CD4-positive, alpha-beta T cell treated with Interleukin-4 for 4 hours (primary cell): ENCODE measurements at places on chromosomes 11 and 22.

- no peak for DNase-seq
Measured at GRCh38 chr11:38582151-38582550, 1984.1 kb upstream of the RAG2 start.

- DNase-seq = no peak
Measured at GRCh38 chr11:70650075-70650909, 252.0 kb downstream of the CTTN start.

DNA sequence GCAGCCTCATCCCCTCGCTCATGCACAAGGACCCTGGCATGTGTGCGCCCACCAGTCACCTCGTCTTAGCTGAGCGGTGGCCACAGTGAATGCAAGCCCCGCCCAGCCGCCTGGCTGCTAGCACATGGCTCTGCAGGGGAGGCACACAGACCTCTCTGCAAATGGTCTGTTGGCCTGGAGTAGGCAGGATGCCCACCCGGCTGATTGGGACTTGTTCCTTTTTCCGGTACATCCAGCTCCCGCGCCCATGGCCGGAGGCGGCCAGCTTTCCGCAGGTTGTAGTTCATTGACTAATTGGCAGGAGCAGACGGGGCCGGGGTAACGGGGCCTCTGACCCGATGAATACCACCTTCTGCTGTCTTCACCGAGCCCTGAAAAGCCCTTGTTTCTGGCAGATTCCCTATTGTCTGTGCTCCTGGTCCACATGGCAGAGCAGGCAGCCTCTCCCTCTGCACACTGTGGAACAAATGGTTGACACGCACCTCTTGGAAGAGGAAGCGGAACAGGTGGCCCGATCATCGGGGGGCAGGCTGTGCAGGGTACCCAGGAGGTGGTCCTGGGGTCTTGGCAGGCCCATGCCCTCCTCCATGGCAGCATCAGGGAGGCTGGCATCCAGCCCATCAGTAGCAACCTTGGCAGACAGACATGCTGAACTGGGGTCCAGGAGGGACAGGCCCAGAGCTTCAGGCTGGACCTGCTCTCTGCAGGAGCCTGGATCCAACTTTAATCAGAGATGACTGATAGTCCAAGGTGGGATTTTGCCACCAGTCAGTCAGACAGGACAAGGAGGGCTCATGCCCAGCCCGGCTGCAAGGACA lies 1512.0 kb downstream of the BRD1 start:
- DNase-seq = no peak

DNA sequence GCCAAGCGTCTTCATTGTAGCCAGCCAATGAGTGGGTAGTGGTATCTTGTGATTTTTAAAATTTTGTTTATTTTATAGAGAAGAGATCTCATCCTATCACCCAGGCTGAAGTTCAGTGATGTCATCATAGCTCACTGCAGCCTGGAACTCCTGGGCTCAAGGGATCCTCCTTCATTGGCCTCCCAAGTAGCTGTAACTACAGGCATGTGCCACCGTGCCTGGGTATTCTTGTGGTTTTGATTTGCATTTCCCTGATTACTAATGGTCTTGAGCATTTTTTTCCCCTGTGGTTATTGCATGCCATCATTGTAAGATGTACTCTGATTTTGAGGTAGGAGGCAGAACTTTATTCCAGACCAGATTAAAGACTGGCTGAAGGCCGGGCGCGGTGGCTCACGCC lies 2.4 kb upstream of the DENND6B start:
- no peak for DNase-seq

DNA sequence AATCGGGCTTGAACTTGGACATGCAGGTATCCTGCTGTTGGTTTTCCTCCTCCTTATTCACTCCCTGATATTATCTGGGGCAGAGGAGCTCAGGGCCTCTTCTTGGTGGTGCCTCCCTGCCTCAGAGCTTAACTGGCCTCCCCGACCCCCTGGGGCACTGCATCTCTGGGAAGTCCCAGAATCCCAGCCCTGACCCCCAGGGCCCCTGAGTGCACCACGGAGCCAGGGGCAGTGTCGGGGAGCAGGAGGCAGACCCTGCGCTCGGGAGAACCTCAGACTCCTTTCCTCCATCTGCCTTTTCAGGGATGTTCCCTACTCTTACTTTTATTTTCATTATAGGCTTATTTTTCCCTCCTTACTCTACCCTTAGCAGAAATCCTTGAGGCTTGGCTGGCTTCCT lies 537.0 kb downstream of the BRD1 start:
- DNase-seq = no peak

DNA sequence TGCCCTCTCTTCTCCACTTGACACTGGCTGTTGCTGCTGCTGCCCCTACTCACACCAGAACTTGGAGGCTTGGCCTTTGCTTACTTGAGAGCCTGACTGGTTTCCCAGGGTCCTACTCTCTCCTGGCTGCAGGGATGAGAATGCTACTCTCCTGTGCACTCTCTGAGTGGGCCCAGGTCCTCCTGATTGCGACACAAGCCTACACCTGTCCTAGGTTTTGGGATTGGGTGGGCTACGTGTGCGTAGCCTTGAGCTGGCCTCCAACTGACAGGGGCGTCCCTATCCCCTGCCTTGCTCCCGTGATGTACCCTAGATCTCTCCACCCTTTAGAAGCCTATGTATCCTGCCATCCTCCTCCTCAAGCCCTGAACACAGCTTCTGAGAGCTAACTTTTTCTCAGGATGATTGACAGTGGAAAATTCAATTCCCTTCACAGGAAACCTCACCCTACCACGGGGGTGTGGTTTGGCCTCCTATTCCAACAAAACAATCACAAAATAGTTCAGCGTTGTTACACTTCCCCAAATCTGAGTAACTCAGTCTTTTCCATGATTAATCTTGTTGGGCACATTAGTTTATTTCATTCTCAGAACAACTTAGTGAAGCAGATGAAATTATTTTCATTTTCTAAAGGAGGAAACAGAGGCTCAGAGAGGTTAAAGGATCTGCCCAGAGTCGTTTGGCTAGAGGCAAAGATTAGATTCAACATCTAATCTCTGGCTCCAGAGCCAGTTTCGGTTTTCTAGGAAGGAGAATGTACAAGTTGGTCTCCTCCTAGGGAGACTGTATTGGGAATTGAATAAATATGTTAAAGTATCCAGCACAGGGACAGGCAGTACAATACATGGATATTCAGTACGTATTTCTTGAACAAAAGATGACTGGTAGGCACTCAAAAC lies 17.6 kb upstream of the AMOTL1 start:
- no peak for DNase-seq

GRCh38 chr11:74980634-74981033 lies 8.1 kb upstream of the NEU3 start:
- no peak for DNase-seq

GRCh38 chr11:115500547-115501501 lies 3.4 kb downstream of the CADM1 start:
- DNase-seq = no peak

GRCh38 chr11:133818302-133818701 lies 27.0 kb downstream of the SPATA19 start:
- no peak for DNase-seq

DNA sequence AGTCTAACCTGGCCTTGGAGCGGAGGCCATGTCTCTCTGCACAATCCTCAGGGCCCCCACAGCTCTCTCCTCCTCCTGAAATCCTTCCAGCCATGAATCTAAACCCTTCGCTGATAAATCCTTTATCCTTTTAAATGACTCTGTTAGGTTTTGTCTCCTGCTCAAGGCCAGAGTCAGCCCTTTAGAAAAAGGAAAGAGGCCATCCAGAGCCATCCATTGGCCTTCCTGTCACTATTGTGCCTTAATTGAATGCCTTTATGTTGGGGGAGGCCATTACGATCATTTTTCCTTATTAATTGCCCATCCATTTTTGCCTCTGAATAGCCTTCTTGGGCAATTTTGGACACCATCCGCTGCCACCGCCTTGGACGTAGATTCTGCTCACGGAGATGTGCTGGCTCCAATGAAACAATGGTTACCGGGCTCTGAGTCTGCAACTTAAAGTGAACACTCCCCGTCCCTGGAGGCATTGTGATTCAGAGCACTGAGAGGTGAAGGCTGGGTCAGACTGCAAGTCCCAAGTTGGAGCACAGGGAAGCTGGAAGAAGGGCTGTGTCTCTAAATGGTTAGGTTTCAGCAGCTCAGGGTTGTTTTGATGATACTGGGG lies 213.0 kb upstream of the E2F8 start:
- DNase-seq = no peak

DNA sequence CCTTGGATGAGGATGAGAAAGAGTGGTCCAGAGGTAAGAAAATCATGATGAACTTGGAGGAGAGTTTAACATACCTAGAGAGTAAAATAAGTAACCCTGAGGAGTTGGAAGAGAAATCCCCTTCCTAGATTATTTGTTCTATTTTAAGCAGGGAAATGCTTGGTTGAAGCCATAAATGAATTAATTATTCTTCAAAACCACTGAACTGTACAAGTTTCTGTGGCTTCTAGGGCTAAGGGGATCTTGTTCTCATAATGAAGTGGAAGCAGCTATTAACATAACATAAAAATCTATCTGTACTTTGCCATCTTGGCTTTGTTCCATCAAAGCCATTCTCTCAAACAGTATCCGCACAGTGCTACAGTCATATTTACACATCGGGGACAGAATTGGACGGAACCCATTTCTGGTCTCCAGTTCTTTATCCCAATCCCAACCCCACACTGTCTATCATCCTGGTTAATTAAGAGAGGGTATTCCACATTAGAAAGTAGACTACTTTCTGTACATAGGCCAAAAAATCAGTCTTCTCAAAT lies 14.5 kb upstream of the ARHGAP42 start:
- DNase-seq = no peak

DNA sequence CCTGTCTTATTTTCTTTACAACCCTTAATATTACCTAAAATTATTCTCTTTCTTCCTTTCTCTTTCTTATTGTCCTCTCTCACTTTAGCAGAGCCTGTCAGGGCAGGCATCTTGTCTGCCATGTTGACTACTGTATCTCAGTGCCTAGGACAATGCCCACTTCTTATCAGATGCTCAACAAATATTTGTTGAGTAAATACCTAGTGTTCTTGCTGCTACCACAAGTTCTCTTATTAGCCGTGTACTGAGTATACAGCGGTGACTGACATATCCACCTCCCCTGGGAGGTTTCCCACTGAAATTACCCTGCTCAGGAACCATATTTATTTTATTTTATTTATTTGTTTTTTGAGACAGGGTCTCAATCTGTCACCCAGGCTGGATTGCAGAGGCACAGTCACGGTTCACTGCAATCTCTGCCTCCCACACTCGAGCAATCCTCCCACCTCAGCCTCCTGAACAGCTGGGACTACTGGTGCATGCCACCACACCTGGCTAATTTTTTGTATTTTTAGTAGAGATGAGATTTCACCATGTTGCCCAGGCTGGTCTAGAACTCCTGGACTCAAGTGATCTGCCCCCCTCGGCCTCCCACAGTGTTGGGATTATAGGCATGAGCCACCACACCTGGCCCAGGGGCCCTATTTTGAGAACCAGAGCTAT lies 6.7 kb downstream of the HPX start:
- no peak for DNase-seq

GRCh38 chr11:28146123-28146751 lies 38.0 kb downstream of the METTL15 start:
- DNase-seq = no peak

- DNase-seq = peak; percentile 73
Measured at GRCh38 chr22:50250555-50251476, at the start of gene HDAC10. Gene HDAC10, minus strand, starts transcription at chr22:50251265. Its CDS starts 233 bp downstream, at chr22:50251032.

DNA sequence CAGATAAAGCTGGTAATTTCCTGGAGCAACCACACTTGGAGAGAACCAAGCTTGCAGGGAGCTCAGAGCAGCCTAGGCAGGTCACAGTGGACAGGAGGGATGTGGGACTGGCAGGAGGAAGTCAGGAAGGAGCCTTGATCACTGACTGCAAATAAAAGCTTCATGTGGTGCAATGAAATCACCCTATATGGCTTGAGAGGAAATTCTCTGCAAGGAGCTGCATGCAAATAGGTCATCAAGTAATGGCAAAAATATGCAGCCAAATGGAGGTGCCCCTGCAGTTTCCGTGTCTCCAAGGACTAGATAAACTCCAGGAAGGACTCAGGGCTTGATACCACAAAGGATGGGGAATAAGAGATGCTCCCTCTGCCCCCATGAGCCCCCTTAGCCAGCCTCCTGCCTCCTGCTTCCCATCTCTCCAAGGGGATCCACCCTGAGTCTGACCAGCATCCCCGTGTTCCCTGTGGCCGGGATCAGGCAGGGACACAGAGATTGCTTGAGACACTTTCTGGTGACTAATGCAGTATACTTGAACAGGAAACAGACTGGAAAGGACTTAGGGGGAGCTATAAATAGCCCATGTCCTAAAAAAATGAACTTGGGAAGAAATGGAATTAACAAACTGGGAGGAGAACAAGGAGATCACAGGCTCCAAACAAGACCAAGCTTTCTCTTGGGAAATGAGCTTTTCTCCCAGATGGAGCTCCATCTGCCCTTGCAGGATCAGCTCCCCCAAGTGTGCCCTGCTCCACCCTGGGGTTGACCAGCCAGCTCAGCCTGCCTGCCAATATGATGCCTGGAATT lies 23.9 kb upstream of the MICAL2 start:
- no peak for DNase-seq

- DNase-seq = no peak
Measured at GRCh38 chr11:16690086-16690485, 48.4 kb upstream of the C11orf58 start.
